ENCODE measurements at places on chromosomes 7 and 10. TPM values are rescaled to one million over a fixed set of nuclear protein-coding genes. Genes with fewer than 3 reads are reported as not detected.

SAMD9 gene
- 2.9 TPM for polyA plus RNA-seq

COBL gene
- 145 TPM for polyA plus RNA-seq

SHTN1 gene
- 7.0 TPM for polyA plus RNA-seq

TMEM139 gene
- polyA plus RNA-seq = 0.98 TPM

C10orf95 gene
- polyA plus RNA-seq = 0.30 TPM

TEX47 gene
- not detected for polyA plus RNA-seq

PON3 gene
- polyA plus RNA-seq = 5.6 TPM

KLF14 gene
- polyA plus RNA-seq = 1.5 TPM

FGL2 gene
- 22.2 TPM for polyA plus RNA-seq

CRTAC1 gene
- polyA plus RNA-seq = 0.35 TPM

DNA sequence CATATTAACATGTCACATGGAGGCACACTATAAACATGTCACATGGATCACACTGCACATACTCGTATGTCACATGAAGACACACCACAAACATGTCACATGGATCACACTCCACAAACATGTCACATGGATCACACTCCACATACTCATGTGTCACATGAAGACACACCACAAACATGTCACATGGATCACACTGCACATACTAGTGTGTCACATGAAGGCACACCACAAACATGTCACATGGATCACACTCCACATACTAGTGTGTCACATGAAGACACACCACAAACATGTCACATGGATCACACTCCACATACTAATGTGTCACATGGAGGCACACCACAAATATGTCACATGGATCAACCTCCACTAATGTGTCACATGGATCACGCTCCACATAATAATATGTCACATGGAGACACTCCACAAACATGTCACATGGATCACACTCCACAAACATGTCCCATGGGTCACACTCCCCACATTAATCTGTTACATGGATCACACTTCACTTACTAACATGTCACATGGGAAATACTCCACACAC is 195.6 kb upstream of the PFKP start:
- DNase-seq = no peak

DNA sequence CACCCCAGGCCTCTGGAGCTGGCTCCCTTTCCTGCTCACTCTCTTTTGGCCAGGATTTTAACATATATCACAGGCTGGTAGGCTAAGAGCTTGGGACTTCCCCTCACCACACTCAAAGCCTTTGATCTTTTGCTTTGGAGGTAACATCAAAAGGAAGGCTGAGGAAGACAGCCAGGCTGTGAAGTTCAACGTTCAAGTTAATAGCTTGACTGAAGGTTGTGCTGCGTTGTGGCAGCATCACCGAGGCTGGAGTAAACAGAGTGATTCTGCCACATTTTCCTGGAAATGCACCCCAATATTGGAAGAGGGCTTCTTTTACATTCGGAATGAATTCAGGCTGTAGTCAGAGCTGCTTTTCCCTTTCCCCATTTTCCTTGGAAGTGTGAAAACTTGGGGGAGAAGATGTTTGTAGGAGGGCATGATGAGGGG is 57.3 kb downstream of the TCF7L2 start:
- no peak for DNase-seq

DNA sequence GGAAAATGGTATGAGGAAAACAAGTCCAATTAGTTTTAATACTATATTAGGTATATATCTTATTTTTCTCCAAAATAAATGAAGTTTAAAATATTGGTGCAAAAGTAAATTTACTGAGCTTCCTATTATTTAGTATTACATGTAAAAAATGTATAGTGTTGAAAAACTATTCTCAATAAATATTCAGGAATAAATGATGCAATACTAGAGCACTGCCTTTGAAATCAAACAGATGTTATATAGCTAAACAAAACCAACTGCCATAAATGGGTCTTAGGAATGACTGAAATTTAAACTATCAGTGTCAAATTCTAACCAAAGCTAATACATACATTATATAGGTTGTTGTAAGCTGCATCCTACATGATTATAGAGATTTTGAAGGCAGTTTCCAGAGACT is 1434.0 kb upstream of the LRRTM3 start:
- DNase-seq = no peak

DNA sequence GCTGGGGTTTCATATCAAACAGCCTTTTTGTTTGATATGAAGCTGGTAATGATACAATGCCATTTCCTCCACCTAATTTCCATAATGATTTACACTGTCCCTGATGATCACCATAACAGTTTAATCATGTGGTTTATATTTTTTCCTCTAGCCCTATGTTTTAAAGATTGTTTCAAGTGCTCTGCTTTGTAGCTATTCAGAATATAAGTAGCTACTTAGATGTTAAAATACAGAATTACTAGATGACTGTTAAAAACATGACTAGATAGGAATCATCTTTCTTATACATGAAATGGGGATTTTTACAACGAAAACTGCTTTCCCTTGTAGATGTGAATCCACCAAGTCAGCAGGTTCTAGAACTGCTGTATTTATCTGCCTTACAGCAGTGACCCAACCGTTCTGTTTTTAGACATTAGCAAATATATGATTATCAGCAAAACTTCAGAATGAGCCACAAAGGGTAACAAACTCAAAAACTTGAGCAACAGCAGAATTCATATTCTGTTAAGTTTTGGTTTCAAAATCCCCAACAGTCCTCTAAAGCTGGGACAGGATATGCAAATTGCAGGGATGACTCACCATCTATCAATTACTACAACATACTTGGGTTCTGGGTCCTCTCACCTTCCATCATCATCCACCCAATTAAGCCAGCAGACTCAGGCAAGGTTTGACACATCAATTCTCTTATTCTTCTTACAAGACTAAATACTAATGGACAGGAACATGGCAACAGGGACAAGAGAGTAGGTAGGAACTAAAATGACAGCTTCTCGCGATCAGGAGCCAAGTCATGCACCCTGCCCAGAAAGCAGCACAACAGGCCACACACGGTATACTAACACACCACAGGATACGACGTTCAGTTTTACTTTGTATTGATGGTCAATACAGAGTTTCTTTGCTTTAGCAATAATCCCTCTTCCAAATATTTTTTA is 83.9 kb downstream of the PIP4K2A start:
- DNase-seq = no peak

GRCh38 chr10:122342293-122343134 is 32.0 kb upstream of the PLEKHA1 start:
- peak; percentile 44 for DNase-seq

- DNase-seq = no peak
These were observed 98.7 kb downstream of the KMT2E start for GRCh38 chr7:105112440-105113418.

DNA sequence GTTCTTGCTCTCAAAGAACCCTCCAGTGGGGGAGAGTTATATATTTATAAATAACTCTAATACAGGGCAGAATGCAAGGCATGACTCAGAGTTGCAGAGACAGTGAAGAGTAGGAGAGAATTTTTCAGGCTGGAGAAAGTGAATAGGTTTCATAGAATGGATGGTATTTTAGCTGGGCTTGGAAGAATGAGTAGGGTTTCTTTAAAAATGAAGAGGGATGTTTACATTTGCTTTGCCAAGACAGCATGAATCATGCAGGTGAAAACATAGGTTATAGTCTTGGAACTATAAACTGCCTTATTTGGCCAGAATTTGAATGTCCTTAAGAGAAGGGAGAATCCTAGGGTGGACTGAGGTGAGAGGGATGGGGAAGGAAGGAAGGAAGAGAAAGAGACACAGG is 124.8 kb downstream of the CPED1 start:
- no peak for DNase-seq

GRCh38 chr7:32481176-32481575 is 9.0 kb downstream of the LSM5 start:
- DNase-seq = no peak

DNA sequence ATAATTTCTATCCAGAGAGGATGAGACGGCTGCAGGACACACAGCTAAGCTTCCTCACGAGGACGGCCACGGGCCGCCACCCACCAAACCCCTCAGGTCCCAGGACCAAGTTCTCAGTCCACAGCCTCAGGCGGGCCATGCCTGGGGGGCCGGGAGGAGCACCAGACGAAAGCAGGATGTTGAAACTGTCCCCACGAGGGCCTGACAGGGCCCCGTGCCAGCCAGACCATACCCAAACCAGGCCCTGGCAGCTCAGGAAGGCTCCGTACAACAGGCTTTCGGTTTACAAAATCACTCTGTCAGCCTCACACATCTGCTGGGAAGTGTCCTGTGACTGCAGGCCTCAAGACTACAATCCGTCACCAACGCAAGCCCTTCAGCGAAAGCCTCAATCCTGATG is 14.5 kb downstream of the TUBGCP2 start:
- DNase-seq = no peak

DNA sequence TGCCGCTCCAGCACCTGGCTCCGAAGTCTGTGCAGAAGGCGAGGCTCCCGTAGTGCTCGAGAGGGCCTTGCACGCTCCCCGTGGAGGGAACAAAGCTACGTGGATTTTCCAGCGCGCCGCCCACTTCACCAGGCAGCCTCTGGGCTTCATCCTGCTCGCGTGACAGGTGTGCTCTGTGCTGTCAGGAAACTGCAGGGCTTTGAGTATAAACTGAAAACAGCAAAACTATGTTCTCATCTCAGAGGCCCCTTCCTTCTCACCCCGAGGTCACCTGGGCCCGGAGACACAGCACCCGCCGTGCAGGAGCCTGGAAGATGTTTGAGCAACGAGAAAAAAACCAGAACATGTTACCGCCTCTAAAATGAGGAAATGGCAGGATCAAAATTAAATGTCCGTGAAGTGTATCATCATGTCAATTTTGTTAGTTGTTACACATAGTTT is 17.6 kb upstream of the GPR146 start:
- no peak for DNase-seq

DNA sequence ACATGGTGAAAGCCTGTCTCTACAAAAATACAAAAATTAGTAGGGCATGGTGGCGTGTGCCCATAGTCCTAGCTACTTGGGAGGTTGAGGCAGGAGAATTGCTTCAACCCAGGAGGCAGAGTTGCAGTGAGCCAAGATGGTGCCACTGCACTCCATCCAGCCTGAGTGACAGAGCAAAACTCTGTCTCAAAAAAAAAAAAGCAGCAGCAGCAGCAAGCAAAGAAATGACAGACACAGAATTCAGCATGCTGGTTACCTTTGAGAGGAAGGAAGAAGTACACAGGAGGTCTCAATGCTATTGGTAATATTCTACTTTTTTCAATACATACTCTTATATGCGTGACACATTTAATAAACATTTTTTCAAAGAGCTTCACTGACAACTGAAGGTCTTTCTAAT is 81.3 kb downstream of the ZFAND4 start:
- no peak for DNase-seq

GRCh38 chr10:114810926-114811325 is 10.7 kb upstream of the FHIP2A start:
- DNase-seq = no peak

DNA sequence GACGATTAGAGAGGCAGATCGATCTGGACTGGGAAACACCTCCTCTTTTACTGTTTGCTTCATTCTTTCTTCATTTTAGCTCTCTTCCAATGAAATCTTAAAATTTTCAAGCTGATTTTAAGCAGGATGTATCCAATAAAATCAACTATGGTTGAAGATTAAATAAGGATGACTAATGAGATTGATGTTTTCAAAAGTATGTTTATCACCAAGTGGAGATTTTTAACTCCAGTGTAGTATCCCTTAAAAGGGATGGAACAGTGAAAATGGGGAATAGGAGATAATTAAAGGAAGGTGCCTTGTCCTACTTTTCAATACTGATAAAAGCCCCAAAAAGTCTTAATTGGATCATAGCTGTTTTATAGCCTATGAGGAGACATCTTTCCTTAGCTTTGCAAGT is 11.6 kb upstream of the LIPF start:
- DNase-seq = no peak

DNA sequence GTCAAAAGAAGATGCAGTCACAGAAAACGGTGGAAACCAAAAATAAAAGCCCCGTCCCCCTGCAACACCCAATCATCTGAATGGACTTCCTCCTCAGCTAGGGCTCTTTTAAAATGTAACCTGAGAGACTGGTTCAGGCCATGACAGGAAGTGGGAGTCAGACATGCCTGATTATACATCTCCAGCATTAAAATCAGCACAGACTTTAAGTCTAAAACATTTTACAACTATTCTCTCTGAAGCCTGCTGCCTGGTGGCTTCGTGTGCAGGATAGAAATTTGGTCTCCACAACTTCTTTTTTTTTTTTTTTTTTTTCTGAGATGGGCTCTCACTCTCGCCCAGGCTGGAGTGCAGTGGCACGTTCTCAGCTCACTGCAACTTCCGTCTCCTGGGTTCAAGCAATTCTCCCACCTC is 30.3 kb downstream of the HACD1 start:
- DNase-seq = no peak

GRCh38 chr7:6232116-6232515 is 40.3 kb downstream of the CYTH3 start:
- DNase-seq = no peak

- no peak for DNase-seq
These were observed 18.8 kb downstream of the CELF2 start for GRCh38 chr10:11036424-11037011.

DNA sequence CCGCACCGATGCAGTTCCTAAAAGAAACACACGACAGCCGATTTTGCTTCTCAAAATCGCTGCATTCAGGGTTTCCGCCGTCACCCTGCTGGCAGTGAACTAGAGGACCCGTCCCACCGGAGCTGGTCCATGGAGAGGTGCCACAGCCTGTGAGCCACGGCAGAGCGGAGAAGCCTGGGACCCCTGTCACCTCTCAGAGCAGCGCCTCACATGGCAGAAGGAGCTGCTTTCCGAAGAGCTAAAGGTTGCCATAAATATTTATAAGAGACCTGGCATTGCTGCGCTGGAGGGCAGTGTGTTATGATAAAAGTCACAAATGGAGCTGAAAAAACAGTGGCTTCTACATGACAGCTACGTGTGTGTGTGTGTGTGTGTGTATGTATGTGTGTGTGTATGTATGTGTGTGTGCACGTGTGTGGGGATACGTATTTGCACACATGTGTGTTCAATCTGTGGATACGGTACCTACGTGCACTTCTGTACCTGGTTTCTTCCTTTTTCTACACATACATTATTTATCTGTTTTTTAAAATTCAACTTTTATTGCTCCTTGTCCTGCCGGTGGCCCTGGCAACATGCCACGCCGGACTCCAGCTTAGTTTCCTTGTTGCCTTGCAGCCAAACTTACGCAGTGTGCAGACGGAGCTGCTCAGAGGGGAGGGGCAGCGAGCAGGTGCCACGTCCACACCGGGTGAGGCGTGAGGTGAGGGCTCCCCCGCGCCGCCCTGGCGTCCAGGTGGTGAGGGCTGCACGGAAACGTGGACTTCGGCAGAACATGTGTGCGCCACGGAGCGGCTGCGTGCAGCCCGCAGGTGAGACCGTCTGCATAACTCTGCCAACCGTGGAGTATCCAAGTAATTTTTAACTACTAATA is 115.2 kb upstream of the PITRM1 start:
- DNase-seq = no peak

DNA sequence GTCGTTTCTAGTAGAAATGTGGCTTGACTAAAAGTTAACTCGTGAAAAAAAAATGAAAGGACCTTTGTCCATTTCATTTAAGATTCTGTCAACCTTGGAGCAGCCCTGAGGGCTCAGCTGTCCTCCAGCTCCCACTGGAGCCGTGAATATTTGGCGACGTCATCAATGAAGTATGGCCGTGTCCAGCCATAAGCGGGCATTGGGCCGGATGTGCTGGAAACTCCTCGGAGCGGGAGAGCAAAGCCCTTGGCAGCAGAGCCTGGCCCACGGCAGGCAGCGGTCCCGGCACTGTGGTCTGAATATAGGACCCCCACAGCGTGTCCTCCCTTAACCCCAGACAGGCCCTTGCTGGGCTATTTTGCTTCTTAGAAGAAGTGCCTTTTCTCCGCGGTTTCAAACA is 50.0 kb downstream of the JAKMIP3 start:
- no peak for DNase-seq

- DNase-seq = no peak
These were observed 167.8 kb upstream of the MYO3A start for GRCh38 chr10:25766213-25766612.

All from hindlimb muscle (tissue), 1 donor.